ELR (cell line): ENCODE measurements at places on chromosomes 4 and X.

DNA sequence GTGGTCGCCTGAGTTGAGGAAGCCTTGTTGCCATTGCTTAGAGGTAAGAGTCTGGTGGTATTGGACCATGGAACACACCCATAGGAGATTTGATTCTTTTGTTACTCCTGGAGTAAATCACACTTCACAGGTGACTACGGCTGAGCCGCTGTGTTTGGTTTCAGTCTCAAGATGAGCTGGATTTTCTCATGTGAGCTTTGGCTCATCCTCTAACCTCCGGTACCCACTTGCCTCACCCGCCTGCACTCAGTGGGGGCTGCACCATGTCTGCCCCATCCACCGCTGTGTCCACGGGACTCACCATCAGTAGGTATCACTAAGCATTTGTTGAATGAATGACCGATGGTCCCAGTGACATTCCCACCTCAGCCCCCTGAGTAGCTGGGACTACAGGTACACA, 52.7 kb downstream of the HTT-AS start:
- no peak for DNase-seq

DNA sequence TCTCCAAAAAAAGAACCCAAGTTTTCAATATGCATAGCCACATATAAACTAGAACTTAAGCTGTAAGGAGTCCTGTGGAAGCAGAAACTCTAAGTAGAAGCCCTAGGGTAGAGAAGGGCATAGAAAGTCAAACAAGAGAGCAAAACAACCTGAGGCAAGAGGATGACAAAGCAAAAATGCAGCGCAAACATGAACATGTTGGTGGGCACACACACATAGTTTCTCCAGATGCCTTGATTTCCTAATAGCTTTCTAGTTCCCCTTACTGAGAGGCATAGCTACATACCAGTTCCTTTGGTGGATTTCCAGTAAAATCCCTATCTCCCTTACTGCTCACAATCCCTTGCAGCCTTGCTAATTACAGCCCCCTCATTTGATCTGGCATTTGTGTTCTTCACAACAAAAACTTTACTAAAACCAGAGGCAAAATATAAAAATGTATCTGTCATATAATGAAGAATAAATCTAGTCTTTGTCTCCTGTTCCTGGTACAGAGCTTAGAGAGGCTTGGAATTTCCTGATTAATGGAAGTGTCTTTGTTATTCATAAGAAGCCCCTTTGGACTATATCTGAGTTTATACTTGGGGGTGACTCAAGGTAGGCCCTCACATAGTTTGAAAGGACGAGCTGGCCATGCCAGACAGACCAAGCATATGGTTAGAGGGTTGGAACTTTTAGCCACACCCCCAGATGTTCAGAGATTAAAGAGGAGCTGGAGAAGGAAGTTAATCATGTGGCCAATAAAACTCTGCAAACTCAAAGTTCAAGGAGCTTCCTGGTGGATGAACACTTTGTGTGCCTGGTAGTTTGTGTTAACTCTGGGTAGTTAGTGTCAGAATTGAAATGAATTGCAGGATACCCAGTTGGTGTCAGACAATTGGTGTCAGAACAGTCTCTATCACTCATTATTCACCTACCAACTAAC, 52.7 kb upstream of the ZCCHC13 start:
- peak; percentile 47 for DNase-seq

DNA sequence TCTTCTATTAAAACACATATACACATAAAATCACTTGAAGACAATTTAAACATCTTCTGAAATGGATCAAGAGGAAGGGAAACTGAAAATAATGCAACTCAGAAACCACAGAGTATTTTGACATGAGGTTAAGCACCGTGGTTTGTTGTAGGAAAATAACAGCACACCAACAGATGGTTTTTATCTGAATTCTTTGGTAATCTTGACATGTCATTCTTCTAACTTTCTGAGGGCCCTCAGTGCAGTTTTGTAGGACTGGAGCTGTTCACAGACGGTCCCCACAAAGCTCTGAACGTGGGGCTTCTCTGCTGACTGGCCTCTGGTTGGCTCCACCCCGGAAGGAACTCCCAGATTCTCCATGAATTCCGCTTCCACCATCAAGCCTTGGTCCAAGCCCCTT, 16.0 kb upstream of the TLR8 start:
- DNase-seq, result no peak

GRCh38 chr4:8349664-8350236, 80.2 kb downstream of the HTRA3 start:
- DNase-seq, result no peak

- no peak for DNase-seq
Measured at GRCh38 chrX:4588056-4588455, 874.6 kb upstream of the PRKX start.

GRCh38 chr4:8270912-8271815, 1.6 kb downstream of the HTRA3 start:
- no peak for DNase-seq

DNA sequence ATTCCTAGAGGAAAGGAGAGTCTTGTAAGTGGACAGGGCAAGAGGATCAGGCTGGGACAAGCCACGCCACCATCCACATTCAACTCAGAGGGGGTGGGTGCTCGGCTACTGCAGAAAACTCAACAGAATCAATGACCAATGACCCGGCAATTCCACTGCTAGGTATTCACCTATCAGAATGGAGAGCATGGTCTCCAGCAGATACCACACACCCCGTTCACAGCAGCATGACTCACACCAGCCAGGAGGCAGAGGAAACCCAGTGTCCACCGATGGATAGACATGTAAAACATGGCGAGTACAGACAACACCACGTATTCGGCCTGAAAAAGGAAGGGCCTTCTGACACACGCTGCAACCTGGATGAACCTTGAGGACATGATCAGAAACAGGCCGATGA, 175.9 kb downstream of the AFAP1 start:
- DNase-seq, result peak; percentile 77

GRCh38 chr4:127642169-127642568, 9.4 kb downstream of the INTU start:
- peak; percentile 37 for DNase-seq

DNA sequence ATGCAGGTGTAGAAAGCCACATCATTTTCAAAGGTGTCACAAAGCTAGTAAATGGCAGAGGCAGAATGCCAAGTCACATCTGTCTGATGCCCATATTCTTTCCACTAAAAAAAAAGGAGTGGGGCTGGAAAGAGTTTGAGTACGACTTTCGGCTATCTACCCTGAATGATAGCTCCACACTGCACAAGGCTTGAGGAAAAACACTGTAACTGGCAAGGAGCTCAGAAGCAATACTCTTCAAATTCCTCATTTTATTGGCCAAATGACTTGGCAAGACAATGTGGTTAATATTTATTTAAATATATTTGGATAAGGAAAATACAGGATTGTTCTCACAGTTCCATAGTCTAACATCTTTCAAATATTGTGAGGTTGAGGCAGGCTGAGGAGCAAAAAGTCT, 5.4 kb upstream of the ADH1C start:
- DNase-seq, result no peak

DNA sequence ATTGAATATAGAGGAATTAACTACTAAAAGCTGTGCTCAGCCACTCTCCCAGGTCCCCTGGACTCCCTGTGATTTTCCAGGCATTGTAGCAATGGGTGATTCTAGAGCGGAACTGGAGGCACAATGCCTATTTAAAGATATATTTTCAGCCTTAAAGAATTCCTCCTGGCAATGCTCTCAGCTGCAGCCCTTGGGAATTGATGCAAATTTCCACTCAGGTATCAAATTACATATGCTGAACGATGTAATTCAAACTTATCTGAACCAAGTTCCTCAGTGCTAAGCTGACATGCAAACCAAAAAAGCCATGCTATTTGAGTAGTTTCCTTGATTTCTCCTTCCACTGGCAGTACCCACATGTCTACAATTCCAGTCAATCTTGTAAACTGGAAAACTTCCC, 86.3 kb upstream of the GABRA3 start:
- no peak for DNase-seq

- DNase-seq, result no peak
Measured at GRCh38 chr4:187910741-187911140, 84.8 kb upstream of the ZFP42 start.

- no peak for DNase-seq
Measured at GRCh38 chr4:62208921-62209320, 1008.8 kb downstream of the ADGRL3 start.

GRCh38 chr4:25863831-25864418, 1.1 kb upstream of the SEL1L3 start:
- no peak for DNase-seq

- no peak for DNase-seq
Measured at GRCh38 chrX:10183760-10184159, 27.0 kb downstream of the CLCN4 start.

DNA sequence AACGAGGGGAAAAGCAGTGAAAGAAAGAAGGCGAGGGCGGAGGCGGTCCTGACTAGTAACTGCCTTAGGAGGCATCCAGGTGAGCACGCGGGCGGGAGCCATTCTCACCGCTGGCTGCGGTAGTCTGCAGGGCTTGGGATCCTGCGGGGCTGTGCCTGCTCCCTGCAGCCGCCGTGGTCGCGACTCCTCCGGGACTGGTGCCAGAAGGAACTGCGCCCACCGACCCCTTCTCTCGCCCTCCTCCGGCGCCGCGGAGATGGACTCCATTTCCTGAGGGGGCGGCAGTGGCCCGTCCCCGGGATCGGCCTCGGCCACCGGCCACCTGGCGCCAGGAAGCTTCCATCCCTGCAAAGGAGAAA, 543 bp downstream of the NFXL1 start:
- peak; percentile 38 for DNase-seq

- DNase-seq, result peak; percentile 69
Measured at GRCh38 chr4:118270492-118270891, 82.3 kb downstream of the PRSS12 start.

- no peak for DNase-seq
Measured at GRCh38 chr4:151679231-151679630, 81.6 kb downstream of the GATB start.

GRCh38 chr4:68324519-68325262, 25.2 kb downstream of the YTHDC1 start:
- DNase-seq, result no peak

DNA sequence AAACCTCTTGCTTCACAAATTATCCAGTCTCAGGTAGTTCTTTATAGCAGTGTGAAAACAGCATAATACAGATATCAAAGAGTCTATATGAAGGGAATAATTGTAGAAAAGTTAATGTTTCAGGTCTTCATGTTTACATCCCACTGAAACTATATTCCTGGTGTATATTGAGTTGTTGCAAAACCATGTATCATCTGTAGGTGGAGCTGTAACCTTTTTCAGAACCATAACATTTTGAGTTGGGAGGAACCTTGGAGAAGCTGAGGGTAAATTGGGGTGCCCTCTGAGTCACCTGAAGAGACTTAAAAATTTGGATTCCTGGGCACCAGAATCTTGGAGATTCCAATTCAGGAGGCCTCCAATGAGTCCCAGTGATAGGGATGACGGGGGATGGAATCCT, 51.9 kb upstream of the TAPT1 start:
- DNase-seq, result no peak

DNA sequence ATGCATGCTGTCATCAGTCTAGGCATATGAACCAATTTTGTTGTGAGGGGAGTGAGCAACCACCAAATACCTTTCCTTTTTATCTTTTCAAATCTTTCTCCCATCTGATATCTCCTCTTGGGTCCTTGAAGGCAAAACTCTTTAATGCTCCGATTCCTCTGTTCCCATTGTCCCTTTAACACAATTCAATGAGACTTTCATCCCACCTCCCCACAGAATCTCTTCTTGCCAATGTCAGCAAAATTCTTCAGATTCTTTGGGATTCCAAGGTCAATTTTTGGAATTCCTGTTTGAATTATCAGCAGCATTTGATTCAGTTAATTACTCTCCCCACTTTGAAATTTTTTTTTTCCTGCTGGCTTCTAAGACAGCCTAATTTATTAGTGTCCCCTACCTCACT, 232.7 kb downstream of the COX7B2 start:
- DNase-seq, result no peak

GRCh38 chr4:2714061-2714770, 41.9 kb downstream of the TNIP2 start:
- DNase-seq, result peak; percentile 47

DNA sequence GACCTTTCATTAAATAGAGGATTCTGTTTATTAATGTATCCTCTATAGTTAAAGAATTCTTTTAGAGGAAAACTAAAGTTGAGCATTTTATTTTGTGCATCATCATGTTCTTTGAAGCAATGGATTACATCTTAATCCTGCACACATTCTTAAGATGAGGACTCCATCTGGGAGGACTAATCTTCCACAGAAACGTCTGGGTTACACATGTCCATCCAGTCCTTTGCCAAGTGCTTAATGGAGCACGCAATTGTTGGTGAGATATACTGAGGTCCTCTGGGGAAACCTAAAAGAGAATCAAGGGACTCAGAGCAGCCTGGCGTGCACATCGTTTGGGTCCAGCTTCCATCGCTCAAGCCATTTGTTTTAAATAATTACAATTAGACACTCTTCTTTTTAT, 115.1 kb upstream of the SFRP2 start:
- DNase-seq, result no peak

GRCh38 chrX:38985375-38985774, 184.1 kb downstream of the MID1IP1 start:
- DNase-seq, result peak; percentile 56

DNA sequence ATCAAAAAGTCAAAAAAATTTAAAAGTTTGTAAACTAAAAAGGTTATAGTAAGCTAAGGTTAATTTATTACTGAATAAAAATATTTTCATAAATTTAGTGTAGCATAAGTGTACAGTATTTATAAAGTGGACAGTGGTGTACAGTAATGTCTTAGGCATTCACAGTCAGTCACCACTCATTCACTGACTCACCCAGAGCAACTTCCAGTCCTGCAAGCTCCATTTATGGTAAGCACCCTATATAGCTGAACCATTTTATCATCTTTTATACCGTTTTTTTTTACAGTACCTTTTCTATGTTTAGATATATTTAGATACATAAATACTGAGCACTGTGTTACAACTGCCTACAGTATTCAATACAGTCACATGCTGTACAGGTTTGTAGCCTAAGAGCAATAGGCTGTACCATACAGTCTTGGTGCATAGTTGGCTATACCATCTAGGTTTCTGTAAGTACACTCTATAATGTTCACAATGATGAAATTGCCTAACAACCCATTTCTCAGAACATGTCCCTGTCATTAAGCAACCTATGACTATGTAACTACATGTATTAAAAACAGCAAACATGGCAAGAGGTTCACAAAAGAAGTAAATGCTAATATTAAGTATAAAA, 18.6 kb downstream of the ACSL4 start:
- DNase-seq, result peak; percentile 83

GRCh38 chr4:79184476-79184875, 141.4 kb downstream of the NAA11 start:
- no peak for DNase-seq

DNA sequence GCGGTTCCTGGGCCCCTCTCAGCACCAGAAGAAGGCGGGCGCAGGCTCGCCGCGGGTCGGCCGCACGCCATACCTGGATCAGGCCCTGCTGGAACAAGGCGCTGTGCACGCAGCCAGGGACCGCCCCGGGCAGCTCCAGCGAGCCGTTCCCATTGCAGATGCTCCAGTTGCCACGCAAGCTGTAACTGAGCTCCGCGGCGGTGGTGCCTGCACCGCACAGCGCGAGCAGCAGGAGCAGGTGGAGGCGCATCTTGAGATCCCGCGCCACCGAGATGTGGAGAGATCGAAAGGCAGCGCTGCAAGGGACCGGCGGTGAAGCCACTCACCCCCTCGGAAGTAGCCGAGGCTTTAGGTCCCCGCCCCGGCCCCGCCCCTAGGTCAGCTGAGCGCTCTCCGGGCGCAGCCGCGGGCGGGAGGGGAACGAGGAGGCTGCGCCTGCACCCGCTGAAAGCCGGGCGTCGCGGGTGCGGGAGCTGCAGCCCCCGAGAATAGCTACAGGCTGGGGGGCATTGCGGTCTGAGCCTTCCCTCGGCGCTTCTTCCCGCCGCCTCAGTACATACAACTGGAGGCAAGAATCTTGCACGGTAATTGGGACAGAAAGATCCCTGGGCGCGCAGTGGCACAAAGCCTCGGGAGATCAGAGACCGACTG, at the start of gene MANBA:
Gene MANBA, minus strand, starts transcription at position 324 of the 651 bp plus-strand sequence. Its CDS starts 74 bp downstream, at position 250.
- DNase-seq, result peak; percentile 83
